CD8-positive, alpha-beta T cell (primary cell): ENCODE measurements at places on chromosomes 4 and X. TPM values are rescaled to one million over a fixed set of nuclear protein-coding genes. Genes with fewer than 3 reads are reported as not detected.

Gene RPS6KA3
- 36.9 TPM for total RNA-seq

Gene RAB33A
- total RNA-seq = 9.7 TPM

Gene FAM133A
- not detected for total RNA-seq

Gene CXorf51A
- total RNA-seq = not detected

Gene ZNF732
- total RNA-seq = not detected

Gene GYPB
- not detected for total RNA-seq

Gene MUC7
- total RNA-seq = not detected

Gene RELL1
- 60.7 TPM for total RNA-seq

Gene ZFP42
- total RNA-seq = not detected

Gene LANCL3
- 0.14 TPM for total RNA-seq

Gene MGAT4D
- total RNA-seq = not detected
